ENCODE measurements at places on chromosomes 3 and 15.

- DNase-seq = no peak
Observed at GRCh38 chr3:37862219-37862902, 681 bp downstream of the CTDSPL start.

- no peak for DNase-seq
Observed at GRCh38 chr3:138842483-138843188, 7.9 kb upstream of the PIK3CB start.

DNA sequence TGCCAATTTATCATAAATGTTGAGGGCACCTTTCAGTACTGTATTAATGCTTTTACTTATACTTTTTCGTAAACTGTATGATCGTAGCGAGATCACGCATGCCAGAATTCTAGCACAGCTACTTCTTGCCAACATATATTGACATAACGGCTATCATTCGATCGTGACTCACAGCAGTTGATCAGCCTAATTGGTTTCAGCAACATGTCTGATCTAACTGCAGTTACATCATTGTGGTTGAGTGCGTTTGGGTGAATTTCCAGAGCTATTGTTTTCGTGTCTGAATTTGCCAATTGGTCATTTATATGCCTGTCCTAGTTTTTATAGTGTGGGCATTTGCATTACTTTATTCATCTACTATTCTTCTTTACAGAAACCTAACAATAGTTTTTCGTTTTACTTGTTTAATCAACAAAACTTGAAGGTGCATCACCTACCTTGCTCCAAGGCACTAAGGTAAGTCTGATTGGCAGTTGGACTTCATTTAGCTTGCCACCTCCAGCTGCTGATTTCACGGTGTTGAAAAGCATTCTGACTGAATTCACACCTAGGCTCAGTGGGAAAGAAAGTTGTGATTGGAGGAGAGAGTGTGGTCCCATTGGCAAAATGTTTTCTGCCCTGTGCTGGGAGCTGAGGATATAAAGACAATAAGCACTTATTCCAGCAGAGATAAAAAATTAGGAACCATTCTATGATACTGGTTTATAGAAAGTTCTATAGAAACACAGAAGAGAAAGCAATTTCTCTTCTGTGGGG is 120.9 kb upstream of the RGMA start:
- DNase-seq = no peak

- no peak for DNase-seq
Observed at GRCh38 chr3:122890077-122890719, 95.3 kb downstream of the SLC49A4 start.

GRCh38 chr15:65414841-65415621 is 7.7 kb downstream of the IGDCC4 start:
- no peak for DNase-seq

DNA sequence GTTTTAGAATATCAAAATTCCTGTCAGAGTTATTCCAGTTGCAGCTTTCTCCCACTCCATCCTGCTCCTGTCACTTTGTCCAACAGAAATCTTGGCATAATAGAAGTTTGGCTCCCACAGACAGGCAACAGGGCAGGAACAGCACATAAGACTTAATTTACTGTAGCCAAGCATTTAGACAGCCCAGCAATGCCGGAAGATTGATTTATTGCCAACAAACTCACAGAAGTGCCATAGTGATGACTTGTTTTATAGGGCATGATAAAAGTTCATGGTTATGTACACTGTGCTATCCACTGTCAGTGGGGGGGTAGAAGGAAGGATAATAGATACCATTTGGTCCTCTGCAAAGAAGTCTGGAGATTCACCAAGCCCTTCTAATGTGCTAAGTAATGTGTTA is 98.3 kb upstream of the CBLB start:
- DNase-seq = no peak

- no peak for DNase-seq
Observed at GRCh38 chr15:94547711-94548110, 316.4 kb downstream of the MCTP2 start.

DNA sequence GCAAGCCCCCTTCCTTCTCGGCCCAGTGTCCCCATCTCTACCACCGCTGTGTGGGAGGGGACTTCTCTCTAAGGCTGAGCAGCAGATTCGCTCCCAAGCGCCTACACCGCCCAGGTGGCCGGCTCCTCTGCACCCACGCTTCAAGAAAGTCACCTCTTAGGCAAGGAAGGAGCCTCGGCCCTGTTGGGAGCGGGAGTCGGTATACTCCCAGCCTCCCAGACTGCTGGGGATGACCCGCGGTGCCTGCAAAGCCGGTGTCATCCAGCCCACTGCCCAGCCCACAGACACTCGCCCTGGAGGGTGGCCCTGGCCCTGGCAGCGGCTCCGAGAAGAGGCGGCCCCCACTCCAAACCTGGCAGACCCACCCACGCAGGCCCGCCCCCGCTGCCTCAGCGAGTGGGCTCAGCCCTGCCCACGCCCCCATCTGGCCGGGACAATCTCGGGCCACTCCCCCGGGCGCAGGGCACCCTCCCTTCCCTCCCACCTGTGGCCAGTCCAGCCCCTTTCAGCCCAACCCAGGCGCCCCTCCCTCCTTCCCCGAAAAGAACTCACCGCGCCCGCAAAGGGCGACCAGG is 396 bp downstream of the CHRNB4 start:
- DNase-seq = no peak

DNA sequence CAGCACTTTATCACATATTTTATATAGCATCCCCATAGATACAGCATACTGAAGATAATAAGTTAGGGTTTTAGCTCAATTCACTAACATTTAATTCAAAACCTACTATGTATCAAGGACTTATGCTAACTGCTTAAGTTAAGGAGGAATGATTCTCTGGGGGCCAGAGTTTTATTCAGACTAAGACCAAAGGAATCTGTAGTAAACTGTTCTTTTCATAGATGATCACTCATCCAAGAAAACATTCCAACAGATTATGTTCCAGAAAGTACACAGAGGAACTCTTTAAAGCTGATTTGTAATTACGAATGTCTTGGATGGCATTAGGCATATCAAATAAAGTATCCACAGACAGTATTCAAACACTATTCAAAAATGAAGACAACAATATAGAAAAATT is 226.4 kb downstream of the SCAPER start:
- no peak for DNase-seq

- no peak for DNase-seq
Observed at GRCh38 chr3:57158325-57158724, 6.8 kb downstream of the IL17RD start.

DNA sequence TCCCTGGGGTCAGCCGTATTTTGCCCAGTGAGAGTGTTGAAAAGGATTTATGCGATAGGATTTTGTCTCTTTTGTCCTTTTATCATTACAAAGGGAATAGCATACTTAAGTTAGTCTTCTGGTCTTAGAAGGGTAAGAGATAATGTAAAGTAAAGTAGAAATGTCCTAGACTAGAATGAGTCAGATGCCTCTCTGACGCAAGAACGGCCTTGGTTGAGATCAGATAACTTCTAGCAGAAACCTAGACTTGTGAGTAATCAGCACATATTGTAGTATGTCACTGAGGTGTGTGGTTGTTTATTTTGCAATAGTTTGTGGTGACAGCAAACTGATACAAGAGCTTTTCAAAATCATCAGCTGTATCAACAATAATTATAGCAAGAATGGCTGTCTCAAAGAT is 866.1 kb downstream of the NSUN3 start:
- DNase-seq = no peak

GRCh38 chr15:66891776-66892175 is 173.6 kb upstream of the SMAD3 start:
- no peak for DNase-seq

- no peak for DNase-seq
Observed at GRCh38 chr3:156792114-156792513, 34.0 kb upstream of the LEKR1 start.

GRCh38 chr15:74608786-74609185 is 6.8 kb upstream of the CLK3 start:
- DNase-seq = no peak

DNA sequence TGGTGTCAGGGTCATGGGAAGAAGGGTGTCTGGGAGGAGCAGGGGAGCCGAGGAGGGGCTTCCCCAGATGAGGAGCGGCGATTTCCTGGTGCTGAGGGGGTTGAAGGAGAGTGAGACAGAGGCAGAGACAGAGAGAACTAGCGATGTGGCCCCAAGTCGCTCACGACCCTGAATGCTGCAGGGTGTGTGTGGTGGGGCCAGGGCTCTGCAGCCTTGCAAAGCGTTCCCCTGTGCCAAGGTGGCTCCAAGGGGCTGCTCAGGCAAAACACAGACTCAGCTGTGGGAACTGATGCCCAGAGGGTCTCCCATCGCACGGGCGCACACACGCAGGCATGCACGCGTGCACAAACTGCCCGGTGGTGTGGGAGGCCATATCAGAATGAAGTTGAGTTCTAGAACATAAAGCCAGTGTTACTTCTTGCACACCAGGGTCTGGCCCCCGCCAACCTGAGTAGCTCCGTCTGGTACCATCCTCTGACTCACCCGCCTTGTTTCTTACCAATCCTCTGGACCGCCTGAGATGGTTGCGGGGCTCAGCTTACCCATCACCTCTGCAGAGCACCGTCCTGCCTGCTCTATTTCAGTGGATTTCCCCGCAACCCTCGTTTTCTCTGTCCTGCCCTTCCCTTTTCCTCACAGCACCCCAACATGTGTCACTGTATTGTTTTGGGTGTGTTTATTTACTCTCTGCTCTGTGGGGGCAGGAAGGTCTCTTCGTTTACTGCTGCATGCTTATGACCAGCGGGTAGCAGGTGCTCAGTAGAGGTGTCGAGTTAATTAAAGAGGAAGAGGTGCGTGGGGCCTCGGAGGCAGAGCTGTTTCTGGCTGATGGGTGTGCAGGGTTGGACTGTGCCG is 4.5 kb downstream of the MELTF start:
- no peak for DNase-seq

DNA sequence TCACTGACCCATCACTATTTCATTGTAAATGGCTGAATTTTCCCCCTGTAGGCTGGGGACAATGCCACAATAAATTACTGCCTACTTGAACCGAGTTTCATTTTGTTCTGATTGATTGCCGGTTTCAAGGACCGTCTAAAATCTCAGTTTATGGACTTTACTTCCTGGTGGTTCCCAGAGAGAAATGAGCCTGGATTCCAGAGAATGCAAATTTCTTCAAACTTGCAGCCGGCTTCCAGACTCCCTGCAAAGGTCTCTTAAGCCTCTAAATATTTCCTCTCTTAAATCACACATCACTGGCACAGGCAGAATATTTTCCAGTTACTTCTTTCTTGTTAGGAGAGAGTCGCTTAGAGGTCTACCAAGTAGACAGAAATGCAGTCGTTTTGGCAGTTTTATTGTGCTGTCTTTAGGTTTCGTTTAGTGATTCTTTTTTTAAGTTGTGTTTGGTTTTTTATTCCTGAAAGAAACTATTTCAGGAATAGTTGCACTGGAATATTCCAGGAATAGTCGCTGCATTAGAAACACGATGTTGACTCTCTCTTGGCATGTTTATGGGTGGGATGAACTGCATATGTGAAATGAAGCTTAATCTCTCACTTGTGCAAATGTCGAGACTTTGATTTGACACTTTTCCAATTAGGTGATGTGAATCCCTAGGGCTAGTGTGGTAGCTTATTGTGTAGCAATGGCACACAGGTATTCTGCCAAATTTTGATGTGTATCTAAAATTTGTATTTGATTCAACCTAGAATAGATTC is 284.1 kb upstream of the NR2E3 start:
- no peak for DNase-seq

- no peak for DNase-seq
Observed at GRCh38 chr3:64880916-64881315, 193.1 kb upstream of the ADAMTS9 start.

- no peak for DNase-seq
Observed at GRCh38 chr3:71089271-71089847, 494.2 kb downstream of the FOXP1 start.

DNA sequence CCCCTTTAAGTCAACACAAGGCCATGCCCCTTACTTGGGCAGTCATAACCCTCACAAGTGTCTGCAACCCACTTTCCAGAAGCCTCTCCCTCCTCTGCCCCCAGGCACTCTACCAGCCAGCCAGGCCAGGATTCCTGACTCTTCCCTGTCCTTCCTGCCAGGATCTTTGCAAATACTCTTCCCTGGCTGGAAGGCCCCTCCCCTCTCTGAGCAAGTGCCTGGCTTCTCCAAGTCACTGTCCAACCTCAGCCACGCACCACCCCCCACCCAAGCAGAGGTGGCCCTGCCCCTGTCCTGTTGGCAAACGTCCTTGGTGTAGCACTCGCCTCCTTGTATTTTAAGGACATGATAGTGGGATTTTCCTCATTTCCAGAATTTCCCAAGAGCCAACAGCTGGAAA is 54.7 kb upstream of the USP3 start:
- DNase-seq = no peak

DNA sequence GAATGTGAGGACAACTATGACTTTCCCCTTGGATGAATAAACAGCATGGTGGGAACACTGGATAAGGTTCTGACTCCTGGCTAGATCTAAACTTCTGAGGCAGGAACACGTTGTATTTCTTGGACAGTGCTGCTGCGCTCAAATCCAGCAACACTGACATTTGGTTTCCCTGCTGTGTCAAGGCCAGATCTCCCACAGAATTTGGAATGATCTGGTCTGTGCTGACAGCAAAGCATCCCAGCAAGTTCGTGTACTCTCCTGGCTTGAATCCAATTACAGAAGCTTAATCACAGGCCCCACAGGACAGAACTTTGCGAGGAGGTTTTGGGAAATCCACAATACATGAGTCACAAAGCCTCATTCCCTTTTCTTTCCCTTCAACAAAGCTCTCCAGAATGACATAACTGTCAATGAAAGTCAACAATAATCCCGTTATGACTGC is 92.5 kb downstream of the ADAMTS9 start:
- no peak for DNase-seq

DNA sequence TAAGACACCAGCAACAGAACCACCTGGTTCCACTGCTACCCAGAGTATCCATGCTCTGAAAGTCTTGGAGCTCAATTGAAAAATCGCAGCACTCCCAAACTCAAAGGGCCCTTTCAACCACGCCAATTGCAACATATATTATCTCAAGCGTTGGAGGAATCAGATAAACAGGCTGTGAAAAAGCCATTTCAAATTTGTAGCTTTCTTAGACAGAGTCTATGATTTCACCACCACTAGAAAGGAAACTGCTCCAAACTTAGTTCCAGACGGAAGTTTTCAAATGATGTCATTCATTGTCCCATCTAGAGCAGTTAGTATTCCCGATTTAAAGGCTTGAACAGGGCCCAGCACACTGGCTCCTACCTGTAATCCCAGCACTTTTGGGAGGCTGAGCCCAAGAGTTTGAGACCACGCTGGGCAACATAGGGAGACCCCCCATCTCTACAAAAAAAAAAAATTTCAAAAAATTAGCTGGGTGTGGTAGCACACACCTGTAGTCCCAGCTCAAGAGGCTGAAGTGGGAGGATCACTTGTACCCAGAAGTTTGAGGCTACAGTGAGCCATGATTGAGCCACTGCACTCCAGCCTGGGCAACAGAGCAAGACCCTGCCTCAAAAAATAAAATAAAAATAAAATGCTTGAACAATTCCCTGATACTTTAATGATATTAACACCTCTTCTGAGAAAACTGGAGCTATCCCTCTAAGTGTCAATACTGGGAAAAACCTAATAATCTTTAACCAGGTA is 16.8 kb downstream of the TNIK start:
- DNase-seq = no peak
